Endothelial cell of umbilical vein (primary cell): ENCODE measurements at places on chromosomes 2 and 18. TPM values are rescaled to one million over a fixed set of nuclear protein-coding genes. Genes with fewer than 3 reads are reported as not detected.

- no peak for DNase-seq
Observed at GRCh38 chr2:69209482-69209881, 177.5 kb downstream of the GFPT1 start.

DNA sequence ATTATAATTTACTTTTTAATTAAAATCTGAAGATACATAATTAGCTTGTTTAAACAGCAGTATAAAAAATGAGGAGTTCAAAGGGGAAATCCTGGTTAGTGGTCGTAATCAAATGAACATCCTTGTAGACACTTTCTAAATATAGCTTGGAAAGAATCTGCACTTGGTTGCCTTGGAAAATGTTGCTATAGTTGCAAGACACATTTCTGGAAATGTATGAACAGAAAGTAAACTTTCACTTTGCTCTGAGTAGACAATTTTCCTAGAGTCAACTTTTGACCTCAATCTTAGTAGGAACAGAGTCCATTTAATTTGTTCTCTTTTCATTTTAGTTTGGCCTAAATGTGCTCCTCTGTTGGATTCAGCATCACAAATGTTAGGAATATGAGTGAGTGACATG is 38.3 kb downstream of the GCA start:
- peak; percentile 67 for DNase-seq

- no peak for DNase-seq
Observed at GRCh38 chr18:3234457-3234856, 13.1 kb upstream of the MYL12A start.

Gene CHRNG
- total RNA-seq, result not detected in 2 replicates
